ENCODE measurements at places on chromosomes 7 and 10.

GRCh38 chr7:116524609-116525297 is at the start of gene CAV1:
Gene CAV1, plus strand, starts transcription at chr7:116525036. Its CDS starts 27 bp downstream, at chr7:116525063.
- DNase-seq, result no peak

- no peak for DNase-seq
Observed at GRCh38 chr7:19026888-19027287, 90.5 kb downstream of the TWIST1 start.

- no peak for DNase-seq
Observed at GRCh38 chr7:48454750-48455192, 283.5 kb downstream of the ABCA13 start.

DNA sequence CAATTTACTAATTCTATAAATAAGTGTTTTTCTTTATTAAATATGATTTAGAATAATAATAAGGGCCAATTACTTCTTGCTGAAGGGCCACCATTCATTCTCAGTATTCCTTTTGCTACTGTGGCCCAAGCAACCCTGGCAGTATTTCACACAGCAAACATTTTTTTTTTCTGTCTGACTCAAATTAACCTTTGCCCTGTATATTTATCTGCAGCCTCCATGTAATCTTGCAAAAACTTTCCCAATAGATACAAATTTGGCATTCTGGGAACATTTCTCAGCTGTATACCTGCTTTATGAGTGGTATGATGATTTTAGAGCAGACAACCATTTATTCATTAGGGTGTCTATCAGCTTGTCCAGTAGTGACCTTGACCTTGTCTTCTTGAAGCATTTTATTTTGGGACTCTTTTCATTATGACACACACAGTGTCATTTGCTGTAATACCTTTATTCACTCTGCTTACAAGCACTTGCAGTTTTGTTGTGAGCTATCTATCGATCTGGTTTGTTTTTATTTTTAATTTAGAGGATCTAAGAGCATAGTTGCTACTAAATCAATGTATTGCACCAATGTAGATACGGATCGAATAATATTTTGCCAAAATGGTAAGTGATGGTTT is 159.7 kb upstream of the PLXDC2 start:
- no peak for DNase-seq

DNA sequence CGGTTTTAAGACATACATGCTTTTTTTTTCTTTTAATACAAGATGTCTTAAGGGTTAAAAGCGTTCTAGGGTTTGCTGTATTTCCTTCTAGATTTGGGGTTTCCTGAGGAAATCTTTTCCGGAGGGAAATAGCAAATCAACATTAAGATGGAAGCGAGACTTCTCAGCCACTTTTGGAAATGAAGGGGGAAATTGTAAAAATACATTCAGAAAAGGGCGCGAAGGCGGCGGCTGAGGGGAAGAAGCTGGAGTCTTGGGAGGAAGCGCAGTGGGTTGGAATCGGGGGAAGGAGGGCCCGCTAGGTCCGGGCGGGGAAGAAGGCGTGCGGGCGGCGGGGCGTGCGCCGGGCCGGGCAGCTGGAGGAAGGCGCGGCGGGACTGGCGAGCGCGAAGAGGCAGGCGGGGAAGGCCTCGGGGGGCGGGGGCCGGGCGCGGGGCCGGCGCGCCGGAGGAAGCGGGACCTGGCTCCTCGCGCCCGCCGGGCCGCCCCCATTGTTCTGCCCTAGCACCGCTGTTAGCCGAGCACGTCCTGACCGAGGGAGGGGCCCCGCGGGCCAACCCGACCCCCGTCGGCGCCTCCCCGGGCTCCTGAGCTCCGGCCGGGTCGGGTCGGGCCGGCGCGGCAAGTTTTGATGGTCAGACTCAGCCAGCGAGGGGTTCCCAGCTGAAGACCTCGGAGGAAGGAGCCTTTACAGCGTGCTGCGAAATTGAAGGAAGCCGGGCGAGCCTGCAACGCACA is 1.5 kb upstream of the SKIDA1 start:
- DNase-seq, result no peak

DNA sequence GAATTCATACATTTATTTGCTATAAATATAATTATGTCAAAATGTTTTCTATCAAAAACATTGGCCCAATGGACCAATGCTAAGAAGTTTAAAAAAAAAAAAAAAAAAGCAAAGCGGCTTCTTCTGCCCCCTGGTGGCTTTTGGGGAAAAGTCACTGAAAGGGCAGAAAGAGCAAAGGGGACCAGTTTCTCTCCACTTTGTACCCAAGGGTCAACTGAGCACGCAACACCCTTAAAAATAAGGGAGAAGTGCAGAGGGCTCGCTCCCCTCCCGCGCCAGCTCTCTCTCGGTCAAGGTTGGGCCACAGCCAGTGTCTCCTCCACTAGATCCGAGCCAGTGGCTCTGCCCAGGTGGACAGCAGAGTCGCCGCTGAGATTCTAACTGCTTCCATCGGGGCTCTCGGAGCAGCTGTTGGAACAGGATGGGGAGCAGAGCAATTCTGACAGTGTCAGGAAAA is 136.4 kb upstream of the FGFR2 start:
- DNase-seq, result no peak

DNA sequence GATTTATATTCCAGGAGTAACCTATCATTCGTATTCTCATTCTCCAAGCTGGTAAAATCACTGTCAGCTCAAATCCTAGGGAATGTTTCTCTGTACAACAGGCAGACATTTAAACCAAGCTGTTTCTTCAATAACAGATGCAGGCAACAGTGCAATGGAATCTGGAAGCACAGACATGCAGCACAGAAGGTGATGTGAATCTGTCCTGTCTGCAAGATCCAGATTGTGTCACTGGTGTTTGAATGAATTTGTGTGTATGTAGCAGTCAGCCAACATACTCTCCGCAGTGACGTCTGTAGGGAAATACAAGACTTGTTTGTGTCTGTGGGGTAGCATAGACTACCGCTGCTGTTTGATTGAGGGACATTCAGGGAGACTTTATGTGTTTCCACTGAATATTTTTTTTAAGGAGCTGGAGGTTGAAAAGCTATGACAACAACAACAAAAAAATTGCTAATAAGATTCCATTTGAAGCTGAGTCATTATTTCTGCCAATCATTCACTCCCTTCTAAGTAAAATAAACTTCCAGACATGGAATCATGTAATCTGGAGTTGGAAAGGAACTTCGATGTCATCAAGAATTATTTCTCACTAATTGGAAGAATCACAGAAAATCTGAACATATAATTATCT is 122.9 kb upstream of the MYO3A start:
- DNase-seq, result no peak

- no peak for DNase-seq
Observed at GRCh38 chr10:30155401-30155800, 96.0 kb upstream of the JCAD start.

- no peak for DNase-seq
Observed at GRCh38 chr10:6072215-6072934, 10.2 kb upstream of the IL2RA start.

DNA sequence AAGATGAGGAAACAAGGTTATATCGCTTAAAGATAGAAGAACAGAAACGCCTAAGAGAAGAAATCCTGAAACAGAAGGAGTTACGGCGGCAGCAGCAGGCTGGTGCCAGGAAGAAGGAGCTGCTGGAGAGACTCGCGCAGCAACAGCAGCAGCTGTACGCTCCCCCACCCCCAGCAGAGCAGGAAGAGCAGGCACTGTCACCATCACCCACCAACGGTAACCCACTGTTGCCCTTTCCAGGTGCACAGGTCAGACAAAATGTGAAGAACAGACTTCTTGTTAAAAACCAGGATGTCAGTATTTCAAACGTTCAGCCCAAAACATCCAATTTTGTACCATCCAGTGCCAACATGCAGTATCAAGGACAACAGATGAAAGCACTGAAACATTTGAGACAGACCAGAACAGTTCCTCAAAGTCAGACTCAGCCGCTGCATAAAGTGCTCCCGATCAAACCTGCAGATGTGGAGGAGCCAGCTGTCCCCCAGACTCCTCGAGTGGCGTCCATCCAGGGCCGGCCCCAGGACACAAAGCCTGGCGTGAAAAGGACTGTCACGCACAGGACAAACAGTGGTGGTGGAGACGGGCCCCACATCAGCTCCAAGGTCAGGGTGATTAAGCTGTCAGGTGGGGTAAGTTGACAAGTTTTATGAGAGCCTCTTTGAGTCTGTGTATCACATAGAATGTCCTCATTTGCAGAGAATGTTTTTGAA is 67.1 kb downstream of the SHH start:
- no peak for DNase-seq

- DNase-seq, result no peak
Observed at GRCh38 chr7:66304536-66304935, 99.4 kb downstream of the TPST1 start.

GRCh38 chr7:25754333-25754732 is 397.7 kb upstream of the NFE2L3 start:
- DNase-seq, result no peak

GRCh38 chr7:49102411-49102810 is 178.1 kb downstream of the CDC14C start:
- DNase-seq, result no peak

DNA sequence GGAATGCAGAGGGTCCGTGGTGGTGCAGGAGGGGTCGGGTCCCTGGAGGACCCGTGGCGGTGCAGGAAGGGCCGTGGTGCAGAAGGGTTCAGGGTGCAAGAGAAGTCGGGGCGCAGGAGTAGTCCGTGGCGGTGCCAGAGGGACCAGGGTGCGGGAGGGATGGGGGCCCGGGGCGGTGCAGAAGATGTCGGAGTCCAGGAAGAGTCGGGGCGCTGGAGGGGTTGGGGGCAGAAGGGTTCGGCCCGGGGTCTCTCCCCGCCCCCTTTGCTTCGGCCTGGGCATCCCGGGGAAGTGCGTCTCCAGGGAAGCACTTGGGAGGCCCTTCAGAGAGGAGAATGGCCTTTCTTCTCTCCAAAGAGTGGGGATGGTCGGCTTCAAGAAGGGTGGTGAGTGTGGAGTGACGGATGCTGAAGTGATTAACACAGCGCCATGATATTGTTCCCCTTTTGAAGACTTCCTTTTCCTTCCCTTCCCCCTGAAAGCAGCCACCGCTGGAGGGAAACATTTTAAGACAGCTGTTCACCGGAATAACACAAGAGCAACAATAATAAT is 997 bp downstream of the WDR37 start:
- no peak for DNase-seq

- DNase-seq, result no peak
Observed at GRCh38 chr7:37741776-37742175, 58.2 kb downstream of the GPR141 start.

DNA sequence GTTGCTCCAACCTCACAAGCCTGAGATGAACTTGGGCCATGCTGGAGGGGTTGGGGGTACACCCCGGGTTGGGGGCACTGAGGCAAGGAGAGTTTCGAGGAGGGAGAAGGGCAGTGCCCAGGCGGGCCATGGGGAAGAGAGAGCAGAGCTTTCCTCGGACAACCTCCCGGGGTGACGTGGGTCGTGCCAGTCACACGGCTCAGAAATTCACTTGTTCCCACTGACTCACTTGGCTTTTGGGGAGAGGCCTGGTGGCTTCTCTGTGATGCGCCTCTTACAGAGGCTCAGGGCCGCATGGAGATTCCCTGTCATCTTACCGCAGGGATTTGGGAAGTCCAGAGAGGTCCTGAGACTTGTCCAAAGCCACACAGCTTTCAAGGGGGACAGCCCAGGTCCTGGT is 2.9 kb downstream of the LAT2 start:
- no peak for DNase-seq

DNA sequence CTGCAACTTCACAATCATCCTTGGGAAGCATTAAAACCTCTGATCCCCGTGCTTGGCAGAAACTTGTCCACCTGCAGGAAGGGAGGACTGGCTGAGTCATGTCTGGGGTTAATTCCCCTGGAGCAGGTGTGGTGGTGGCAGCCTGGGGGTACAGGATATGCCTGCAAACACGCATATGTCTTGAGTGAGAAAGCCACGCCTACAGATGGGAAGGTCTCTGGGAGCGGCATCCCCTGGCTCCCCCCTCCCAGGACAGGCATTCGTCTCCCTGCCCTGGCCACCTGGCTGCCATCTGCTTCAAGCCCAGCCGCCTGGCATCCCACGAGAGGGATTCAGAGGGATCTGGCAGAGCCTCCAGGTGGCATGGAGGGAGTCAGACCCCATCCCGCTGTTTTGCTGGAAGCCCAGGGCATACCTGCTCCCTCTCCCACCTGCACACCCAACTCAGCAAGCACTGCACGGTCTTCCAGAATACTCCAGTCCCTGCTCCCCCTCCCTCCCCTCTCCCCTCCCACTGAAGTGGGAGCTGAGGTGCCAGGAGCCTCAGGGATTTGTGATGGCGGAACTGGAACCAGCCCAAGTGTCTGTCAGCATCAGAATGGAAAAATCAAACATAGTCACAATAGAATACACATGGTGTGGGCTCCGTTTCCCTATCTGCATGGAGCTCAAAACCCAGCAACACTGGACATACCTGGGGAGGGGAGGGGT is 61.0 kb downstream of the CAMK2B start:
- no peak for DNase-seq

GRCh38 chr7:50282813-50283605 is 21.5 kb upstream of the IKZF1 start:
- no peak for DNase-seq

DNA sequence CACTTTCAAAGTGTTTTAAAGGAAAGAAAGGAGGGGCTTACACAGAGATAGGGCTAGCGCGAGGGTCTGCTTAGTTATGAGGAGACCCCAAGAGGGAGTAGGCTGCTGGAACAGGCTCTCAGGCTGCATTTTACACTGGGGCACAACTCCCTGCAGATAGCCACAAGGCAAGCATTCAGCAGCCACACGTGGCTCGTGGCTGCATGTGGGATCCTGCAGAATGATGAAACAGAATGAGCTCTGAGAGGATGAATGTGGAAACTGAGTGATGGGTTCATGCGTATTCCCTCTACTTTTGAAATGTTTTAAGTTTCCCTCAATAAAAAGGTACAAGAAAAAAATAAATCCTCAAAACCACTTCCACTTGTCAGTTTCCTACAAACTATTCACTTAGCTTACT is 37.0 kb downstream of the PIP4K2A start:
- DNase-seq, result no peak

DNA sequence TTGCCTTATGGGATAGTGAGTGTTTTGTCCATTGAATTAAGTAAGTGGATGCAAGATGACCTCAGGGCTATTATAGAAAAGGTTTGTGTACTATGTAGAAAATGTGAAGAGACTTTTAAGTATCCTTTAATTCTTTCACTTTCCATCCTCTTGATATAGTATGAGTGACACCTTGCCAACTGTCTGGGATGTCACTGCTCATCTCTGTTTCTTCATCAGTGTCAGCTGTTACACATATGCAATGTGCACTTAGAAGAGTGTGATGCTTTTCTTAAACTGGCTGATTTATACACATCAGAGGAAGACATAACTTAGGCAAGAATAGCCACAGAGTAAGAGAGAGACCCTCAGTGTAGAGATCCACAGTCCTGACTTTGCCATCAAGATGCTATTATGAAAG is 8.7 kb upstream of the ACTA2 start:
- DNase-seq, result no peak

GRCh38 chr10:930625-931325 is 730 bp downstream of the LARP4B start:
- no peak for DNase-seq

DNA sequence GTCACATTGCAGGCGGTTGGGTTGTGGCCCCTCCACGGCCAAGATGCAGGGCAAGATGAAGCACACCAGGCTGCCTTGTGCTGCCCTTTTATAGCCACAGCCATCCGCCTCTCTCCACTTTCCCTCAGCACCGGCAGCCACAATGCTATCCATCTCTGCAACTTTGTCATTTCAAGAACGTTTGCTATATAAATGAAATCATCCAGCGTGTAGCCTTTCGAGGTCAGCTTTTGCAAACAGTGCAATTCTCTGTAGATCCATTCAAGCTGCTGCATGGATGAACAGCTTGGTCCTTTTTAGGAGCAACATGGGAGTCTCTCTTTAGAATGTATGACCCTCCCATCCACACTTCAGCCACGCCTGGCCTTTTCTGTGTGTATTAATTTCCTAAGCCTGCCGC is 6.4 kb upstream of the IL15RA start:
- peak; percentile 24 for DNase-seq

- no peak for DNase-seq
Observed at GRCh38 chr10:114286921-114287320, 47.9 kb downstream of the VWA2 start.
